Neural progenitor cell (in vitro differentiated cells): ENCODE measurements at places on chromosomes 5 and 9. TPM values are rescaled to one million over a fixed set of nuclear protein-coding genes. Genes with fewer than 3 reads are reported as not detected.

DNA sequence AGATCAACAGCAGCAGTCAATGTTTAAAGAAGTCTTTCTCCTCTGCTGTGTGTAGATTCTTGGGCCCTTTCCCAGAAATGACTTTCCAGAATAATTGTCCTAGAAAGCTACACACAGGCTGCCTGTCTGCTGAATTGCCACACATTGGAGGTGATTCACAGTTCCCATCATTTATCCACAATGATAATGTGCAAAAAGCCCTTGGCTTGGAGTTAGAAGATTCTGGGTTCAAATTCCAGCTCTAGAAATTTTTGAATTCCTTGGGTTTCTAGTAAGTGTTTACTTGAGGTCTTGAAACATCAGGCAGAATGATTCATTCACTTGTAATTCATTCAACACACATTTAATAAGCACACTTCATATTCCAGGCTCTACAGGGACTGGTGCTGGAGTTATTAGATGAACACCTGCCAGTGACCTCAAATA is 28.6 kb upstream of the EPB41L4B start:
- DNase-seq, result no peak

FAM200C gene
- total RNA-seq, result 15.8 and 25.3 TPM in 2 replicates

SPATA31C1 gene
- total RNA-seq, result not detected in 2 replicates

DNA sequence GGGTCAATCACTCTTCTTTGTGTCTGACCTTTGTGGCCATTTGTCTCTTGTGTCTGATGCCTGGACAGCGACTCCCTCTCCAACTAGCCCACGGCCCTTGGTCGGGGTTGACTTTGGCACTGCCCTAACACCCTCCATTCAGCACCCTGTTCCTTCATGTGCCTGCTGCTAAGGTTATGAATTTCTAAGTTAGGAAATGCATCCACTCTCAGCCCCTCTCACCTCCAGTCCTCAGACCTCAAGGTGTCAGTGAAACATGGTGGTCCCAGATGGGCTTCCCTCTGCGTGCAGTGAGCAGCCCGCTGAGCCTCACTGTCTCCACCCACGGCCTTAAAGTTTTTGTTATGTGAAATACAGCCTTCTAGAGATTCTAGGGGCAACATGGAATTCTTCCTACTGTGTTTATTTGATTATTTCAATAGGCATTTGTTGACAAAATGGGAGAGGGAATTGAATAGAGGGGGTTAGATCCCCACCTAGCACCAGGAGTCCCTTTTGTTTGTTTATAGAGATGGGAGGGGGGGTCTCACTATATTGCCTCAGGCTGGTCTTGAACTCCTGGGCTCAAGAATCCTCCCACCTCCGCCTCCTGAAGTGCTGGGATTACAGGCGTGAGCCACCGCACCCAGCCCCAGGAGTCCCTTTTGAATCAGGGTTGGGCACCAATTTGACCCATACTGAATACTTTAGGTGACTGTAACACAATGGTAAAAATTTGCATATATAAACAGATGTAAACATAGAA is 1.6 kb upstream of the GLIPR2 start:
- no peak for DNase-seq

- DNase-seq, result no peak
Measured at GRCh38 chr9:137031904-137032640, at the start of gene FUT7. Gene FUT7, minus strand, starts transcription at chr9:137032088. Its CDS starts 97 bp downstream, at chr9:137031991.

DNA sequence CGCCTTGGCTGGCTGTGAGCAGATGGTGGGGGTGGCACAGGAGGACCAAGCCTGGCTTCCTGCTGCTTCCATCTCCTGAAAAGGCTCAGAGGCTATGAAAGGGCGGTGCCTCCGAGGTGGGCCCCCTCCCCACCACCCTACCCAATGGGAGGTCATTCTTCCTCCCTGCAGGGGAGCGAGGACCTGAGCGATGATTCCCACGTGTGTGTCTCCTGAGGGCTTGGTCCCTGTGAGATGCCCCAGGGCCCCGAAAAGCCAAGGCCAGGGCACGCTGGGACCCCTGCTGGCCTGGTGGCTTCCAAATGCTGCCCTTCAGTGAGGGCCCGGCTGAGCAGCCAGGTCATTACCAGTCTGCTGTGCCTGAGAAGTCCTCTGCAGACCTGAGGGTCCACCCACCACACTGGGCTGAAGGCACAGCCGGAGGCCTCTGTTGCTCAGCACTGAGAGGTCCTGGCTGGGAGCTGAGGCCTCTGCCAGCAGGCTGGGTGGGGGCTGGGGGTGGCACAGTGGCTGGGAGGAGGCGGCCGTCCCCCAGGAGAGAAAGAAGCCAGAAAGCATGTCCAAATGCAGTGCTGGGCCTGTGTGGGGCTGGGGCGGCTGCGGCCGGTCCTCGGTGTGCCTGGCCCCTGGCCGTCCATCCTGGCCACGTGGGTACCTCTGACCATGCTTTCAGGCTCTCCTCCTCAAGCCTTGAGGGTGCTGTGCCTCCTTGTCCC is 14.0 kb upstream of the SLC6A19 start:
- no peak for DNase-seq
